ENCODE measurements at places on chromosomes 3 and 15. TPM values are rescaled to one million over a fixed set of nuclear protein-coding genes. Genes with fewer than 3 reads are reported as not detected.

DNA sequence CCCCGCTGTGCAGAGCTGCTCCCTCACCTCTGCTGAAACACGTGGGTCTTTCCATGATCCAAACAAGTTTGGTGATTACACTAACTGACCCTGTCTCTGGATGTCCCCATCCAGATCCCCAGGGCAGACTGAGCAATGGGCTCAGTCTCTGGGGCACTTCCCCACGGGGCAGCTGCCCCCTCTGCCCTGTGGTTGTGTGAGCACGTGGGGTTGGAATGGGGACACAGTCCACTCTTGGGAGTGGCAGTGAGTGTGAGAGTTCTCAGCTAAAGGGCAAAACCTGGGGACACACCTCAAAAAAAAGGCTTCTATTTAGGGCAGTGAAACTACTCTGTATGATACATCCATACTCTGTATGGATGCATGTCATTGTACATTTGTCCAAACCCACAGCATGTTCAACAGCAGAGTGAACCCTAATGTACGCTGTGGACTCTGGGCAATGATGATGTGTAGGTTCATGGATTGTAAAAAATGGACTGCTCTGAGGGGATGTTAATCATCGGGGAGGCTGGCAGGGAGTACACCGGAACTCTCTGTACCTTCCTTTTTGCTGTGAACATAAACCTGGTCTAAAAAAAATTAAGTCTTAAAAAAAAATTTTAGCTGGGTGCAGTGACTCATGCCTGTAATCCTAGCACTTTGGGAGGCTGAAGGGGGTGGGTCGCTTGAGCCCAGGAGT lies 49.9 kb upstream of the BLM start:
- DNase-seq, result no peak

DNA sequence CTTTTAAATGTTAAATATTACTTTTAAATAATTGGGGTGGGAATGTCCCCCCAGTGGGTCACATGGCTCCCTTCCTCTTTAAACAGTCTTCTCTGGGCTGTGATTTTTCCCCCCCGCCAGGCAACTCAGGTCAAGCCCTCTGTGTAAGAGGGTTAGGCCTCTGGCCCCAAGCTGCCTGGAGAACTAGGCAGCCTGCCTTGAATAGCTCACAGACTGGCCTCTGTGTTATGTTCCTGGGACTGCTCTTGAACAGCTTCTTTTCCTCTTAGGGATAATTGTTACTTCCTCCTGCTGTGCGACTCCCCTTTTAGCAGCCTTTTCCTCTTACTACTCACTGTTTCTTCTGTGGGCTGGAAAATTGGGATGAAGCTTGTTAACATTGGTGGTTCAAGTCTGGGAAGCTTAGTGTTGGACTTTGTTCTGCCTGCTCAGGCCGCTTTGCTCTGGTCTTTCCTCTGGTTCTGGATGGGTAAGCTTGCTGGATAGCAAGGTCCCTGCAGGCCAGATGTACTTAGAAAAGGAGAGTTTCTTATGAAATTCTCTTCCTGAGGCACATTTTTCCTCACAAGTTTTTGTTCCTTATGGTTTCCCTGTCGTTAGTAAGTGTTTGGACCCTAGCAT lies 2.2 kb downstream of the TEX264 start:
- DNase-seq, result no peak

DNA sequence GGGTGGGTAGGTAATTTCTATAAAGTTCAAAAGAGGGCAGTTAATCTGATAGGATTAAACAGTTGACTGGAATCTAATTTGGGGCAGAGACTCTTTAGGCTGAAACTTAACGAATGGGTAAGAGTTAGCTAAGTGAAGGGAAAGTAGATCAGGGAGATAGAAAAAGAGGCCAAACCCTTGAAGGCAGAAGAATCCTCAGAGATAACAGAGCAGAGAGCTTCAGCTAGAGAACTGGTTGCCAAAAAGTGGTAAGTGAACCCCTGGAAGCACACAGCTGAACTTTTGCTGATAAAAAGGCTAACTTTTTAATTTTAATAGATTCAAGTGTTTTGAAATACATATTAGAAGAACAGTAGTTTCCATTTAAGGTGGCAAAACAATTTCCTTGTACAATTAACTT lies 99.2 kb downstream of the FHIT start:
- no peak for DNase-seq

HACL1 gene
- total RNA-seq, result 26.6 TPM

- DNase-seq, result no peak
Measured at GRCh38 chr15:58309963-58310928, 121.5 kb upstream of the LIPC start.

DLL4 gene
- 0.14 TPM for total RNA-seq

GRCh38 chr3:12817343-12817710 lies 20.8 kb downstream of the CAND2 start:
- DNase-seq, result no peak

GRCh38 chr3:182491577-182491976 lies 301.7 kb upstream of the ATP11B start:
- no peak for DNase-seq
